Hematopoietic multipotent progenitor cell (in vitro differentiated cells): ENCODE measurements at places on chromosomes 5 and 9.

- no peak for DNase-seq
Measured at GRCh38 chr5:72523960-72524582, 16.9 kb upstream of the ZNF366 start.

DNA sequence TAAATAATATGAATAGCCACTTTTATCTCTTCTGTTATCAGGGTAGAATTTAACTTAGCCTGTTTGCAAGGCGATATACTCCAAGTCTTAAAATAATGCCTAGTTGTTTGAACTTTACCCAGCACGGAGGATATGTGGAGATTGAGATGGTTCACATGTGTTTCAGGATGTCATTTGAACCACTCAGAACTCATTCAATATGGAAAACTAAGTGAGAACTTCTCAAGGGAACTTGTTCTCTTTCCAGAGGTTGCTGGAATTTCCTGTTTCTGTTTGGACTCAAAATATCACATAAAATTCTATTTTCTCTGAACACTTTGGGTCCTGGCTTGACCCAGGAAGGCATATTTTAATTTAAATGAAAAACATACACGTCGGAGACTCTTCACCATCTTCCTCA, 139.1 kb upstream of the MYO10 start:
- DNase-seq = no peak

DNA sequence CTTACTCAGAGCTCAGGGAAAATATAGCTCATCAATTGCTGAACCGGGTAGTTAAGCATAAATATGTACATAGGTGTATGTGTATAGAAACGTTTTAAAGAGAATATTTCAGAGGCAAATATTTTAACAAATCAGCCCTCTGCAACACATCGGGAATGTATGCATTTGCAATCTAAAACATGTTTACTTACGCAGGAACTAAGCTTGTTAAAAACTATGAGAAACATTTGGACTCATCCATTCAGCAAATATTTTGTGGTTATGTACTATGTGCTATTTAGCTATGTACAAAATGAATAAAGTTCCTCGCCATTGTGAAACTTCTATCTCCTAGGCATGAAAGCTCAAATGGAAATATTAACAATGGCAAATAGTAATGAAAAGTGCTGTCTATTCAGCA, 469.9 kb downstream of the ARHGEF28 start:
- no peak for DNase-seq

GRCh38 chr5:38420246-38420645, 136.2 kb downstream of the LIFR start:
- DNase-seq = no peak

DNA sequence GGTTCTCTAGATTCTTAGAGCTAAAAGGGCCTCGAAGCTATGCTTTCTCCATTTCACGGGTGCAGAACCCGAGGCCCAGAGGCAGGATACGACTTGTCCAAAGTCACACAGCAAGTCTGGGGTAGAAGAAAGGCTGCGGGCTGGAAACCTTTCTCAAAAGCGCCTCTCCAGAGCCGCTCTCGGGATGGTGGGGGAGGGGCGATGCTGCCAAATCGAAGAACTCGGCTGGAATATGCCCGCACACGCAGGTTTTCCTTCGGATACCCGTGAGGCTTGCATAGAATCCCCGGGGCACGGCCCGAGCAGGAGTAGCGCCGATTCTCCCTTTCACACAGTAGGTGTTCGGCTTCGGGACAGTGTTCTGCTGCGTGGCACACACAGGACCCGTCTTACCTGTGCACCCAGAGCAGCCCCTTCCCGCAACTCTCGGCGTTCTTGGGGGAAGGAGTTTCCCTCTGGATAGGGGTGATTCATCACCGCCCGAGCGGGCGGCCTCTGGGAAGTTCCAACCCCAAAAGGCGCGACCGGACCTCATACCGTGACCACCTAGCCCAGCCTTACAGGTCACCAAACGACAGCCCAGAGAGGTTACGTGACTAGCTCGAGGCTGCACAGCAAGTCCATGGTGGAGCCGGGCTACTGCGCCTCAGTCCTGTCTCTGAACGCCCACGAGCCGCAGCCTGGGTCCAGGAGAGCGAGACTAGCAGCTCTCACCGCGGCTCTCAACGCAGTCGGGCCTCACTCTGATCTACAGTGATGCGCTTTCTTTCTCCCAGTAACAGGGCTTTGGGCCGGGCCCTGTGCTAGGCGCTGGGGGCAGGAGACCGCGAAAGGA, 4.1 kb downstream of the PAX5 start:
- DNase-seq = no peak

DNA sequence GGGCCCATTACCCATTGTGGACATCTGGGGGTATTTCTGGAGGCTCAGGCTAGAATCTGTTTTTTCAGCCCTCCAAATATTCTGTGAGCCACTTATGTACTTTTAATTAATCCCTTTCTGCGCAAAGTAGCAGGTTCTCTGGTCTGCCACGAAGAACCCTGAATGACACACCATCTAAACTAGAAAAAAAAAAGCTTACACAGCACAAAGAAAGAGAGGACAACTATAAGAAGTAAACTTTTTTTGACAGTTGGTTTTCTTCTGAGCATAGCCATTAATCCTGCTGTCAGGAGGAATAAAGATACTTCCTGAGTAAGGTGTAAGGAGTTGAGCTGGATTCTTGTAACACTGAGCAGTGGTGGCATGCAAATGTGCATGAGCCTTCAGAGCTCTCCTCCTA, 327.5 kb downstream of the TMEM232 start:
- DNase-seq = no peak

GRCh38 chr5:28313321-28313951, 1275.0 kb upstream of the CDH9 start:
- DNase-seq = no peak
